ENCODE measurements at places on chromosomes 16 and 17.

DNA sequence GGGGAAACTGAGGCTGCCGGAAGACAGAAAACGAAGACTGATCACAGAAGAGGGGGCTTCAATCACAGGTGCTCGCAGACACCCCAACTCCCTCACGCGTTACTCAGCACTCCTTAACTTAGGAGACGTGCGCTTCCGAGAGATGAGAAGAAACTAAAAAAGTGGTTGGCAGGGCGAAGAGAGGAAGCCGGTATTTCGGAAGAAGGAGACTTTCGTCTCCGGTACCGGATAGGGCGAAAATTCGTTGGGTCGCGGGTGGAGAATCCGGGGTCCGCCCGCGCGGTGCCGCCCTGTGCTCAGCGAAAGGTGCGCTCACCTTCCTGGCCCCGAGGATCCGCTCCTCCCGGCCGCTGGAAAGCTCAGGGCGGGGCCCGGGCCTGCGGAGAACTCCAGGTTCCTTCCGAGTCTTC, 917 bp upstream of the TBX2 start:
- no peak for DNase-seq

DNA sequence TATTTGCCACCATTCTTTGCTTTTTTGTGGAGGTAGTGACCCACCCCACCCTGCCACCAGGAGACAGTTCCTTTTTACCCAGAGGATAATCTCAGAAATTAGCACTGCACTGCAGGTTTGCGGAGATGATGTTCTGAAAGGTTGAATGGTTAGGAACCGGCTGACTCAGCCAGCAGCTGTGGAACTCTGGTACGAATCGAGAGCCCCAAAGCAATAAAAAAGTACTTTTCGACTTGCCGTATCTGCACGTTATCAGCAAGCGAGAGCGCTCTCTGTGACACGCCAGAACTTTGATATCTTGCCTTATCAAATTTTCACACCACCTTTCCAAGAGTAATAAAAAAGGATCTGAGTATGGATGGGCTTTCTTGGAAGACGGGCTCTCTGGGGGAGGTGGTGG, 96.3 kb upstream of the EEF2KMT start:
- no peak for DNase-seq

DNA sequence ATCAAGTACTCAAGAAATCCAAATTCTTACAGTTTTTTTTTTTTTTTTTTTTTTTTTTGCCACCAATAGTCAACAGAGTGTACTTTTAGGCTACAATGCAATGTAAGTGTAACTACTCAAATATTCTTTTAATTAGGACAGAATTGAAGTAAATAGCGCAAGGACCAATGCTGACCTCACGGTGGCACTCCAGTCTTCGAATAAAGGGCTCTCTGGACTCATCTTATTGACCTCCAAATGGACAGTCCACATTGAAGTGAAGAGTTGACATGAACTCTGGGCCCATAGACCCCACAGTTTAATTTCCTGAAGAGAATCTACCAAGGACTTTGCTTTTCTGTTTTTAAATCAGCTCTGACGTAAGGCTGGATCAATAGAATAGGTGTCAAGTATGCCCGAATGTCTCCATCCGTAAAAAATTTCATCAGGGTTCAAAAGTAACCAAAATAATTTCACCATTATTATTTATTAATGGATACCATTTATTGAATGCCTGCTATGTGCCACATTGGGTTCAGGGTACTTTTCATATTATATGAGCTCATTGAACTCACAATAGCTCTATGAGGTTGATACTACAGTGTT, 7.3 kb upstream of the DDX52 start:
- DNase-seq: no peak

- no peak for DNase-seq
Observed at GRCh38 chr17:72175263-72175662, 54.4 kb downstream of the SOX9 start.

DNA sequence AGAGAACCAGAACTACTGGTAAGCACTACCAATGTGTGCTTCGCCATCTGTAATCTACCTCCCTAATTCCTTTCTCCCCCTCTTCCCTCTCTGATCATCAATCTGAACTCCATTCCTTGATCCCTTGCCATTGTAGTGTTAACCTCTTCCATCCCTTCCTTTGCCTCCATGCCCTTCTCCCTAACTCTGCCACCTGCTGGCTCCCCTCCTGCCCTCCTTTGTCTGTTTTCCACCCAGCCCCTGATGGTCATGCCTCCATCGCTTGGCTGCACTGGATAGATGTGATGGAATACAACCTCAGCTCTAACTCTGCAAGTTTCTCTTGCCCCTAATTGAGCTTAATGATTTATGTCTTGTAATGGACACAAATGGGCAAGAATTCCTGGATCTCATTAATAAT, 108.2 kb upstream of the ASIC2 start:
- DNase-seq: no peak

- DNase-seq: no peak
Observed at GRCh38 chr16:24639769-24640168, 89.7 kb upstream of the TNRC6A start.

GRCh38 chr17:80456465-80457235, 19.8 kb downstream of the NPTX1 start:
- no peak for DNase-seq

- DNase-seq: no peak
Observed at GRCh38 chr17:48592577-48592976, 1.0 kb downstream of the HOXB5 start.

- no peak for DNase-seq
Observed at GRCh38 chr17:40625311-40625710, 22.3 kb downstream of the SMARCE1 start.

- no peak for DNase-seq
Observed at GRCh38 chr16:20004931-20005330, 68.8 kb downstream of the GPR139 start.

GRCh38 chr17:68239632-68240366, 8.0 kb upstream of the AMZ2 start:
- no peak for DNase-seq

- no peak for DNase-seq
Observed at GRCh38 chr17:35744830-35745229, 8.2 kb downstream of the GAS2L2 start.

GRCh38 chr17:825216-825615, 43.1 kb downstream of the MRM3 start:
- DNase-seq: no peak

DNA sequence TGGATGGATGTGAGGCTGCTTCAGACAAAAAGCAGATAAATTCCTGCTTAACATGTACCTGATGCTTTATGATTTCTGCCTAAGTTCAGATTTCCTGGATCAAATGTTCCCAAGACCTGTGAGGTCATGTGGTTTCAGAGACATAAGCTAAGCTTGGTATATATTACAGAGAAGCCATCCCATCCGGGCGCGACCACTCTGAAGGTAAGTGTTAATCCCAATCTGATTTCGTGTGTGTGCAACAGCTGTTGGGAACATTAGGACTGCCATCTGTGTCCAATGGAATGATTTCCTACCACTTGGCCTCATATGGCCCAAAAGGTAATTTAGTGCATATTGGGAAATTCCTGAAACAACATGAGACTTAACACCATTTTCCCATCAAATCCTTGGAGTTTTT, 199.1 kb downstream of the HS3ST3B1 start:
- no peak for DNase-seq

DNA sequence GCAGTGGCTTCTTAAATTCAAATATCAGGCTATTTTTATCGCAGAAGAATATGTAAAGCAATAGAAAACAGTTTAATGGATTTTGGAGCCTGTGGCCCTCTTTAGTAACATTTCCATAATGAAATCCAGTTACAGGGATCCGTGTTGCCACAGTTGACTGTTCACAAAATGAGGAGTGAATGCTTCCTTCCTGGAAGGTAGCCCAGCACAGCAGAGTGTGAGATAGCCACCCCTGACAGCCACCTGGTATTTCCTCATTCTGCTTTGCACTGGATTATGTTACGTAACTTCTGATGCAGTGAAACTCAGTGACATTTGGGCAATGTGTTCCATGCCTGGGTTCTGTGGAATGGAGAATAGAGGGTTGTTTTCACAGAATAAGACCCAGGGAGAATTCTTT, 517.2 kb downstream of the RBFOX1 start:
- DNase-seq: no peak

DNA sequence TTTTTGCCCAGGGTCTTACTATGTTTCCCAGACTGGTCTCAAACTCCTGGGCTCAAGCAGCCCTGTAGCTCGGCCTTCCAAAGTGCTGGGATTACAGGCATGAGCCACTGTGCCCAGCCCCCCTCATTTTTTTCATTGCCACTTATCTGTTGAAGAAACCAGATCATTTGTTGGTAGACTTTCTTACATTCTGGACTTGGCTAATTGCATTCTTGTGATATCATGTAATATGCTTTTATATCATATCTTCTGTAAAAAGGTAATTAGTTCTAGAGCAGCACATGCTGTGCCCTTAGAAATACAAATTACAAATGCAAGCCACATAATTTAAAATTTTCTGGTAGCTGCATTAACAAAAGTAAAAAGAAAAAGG, 53.9 kb downstream of the PPM1E start:
- DNase-seq: no peak

GRCh38 chr17:30391534-30391933, 12.8 kb downstream of the CPD start:
- DNase-seq: no peak

DNA sequence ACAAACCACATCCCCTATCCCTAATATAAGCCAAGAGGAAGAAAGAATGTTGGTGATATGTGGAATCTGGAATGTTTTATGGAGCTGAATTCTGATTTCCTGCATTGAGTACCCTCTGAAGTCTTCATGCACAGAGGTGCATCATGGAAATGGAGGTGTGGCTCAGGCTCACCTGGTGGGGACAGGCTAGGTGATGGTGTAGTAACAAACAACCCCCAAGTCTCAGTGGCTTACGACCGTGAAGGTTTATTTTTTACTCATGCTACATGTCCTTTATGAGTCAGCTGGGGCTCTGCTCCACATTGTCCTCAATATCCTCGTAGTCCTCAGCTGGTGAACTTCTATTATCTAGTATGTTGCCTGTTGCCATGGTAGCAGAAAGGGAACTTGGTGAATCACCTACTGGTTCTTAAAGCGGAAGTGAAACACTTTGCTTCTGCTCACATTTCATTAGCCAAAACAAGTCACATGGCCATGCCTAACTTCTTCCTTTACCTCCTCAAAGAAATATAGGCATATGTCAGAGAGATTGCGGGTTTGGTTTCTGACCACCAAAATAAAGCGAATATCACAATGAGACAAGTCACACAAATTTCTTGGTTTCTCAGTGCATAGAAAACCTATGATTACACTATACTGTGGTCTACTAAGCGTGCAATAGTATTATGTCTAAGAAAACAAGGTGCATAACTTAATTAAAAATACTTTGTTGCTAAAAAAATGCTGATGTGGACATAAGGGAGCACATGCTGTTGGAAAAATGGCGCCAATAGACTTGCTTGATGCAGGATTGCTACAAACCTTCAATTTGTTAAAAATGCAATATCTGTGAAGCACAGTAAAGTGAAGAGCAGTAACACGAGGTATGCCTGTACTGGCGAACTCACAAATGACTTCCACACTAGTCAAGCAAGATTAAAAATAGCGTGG, at the start of gene PMFBP1:
Gene PMFBP1, minus strand, starts transcription at position 51 of the 930 bp plus-strand sequence. CDS start 947 bp downstream, outside the sequence.
- no peak for DNase-seq
